Activated CD4-positive, alpha-beta T cell treated with anti-CD3 and anti-CD28 coated beads, Interleukin-2, amount 50 U/mL, for 48 hours (primary cell): ENCODE measurements at places on chromosomes 1 and 21.
A peak's percentile ranks its signal among the peaks of the same experiment; 100 is the strongest.

DNA sequence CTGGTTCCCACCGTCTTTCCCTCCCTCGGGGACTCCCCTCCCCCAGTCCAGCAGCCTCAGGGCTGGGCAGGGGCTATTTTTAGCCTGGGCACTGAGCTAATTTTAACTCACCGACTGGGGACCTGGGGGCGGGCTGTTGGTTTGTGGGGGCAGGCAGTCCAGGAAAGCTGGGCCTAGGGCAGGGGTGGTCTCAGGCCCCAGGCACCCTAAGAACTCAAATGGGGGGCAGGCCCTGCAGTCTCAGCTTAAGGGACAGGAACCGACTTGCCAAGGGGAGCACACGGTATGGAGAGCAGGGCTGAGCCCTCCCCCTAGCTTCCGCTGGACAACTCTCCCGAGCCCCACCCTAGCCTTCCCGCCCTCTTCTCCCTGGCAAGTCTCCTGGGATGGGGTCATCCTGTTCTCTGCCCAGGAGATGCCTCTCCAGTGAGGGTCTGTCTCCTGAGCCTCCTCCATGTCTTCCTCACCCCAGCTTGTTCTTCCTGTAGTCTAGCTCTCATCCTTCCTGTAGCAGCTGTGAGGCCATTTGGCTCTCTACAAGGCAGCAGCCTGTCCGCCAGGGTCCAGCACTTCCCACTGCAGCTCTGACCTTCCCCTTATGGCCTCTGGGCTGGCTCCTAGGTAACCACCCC, 10.1 kb downstream of the MEF2D start:
- no peak for DNase-seq

GRCh38 chr21:38659936-38660332, 145.8 kb upstream of the ETS2 start:
- DNase-seq: no peak

- no peak for DNase-seq
Observed at GRCh38 chr1:21941370-21941769, 4.3 kb upstream of the HSPG2 start.

GRCh38 chr1:220318673-220319072, 46.4 kb upstream of the RAB3GAP2 start:
- no peak for DNase-seq

DNA sequence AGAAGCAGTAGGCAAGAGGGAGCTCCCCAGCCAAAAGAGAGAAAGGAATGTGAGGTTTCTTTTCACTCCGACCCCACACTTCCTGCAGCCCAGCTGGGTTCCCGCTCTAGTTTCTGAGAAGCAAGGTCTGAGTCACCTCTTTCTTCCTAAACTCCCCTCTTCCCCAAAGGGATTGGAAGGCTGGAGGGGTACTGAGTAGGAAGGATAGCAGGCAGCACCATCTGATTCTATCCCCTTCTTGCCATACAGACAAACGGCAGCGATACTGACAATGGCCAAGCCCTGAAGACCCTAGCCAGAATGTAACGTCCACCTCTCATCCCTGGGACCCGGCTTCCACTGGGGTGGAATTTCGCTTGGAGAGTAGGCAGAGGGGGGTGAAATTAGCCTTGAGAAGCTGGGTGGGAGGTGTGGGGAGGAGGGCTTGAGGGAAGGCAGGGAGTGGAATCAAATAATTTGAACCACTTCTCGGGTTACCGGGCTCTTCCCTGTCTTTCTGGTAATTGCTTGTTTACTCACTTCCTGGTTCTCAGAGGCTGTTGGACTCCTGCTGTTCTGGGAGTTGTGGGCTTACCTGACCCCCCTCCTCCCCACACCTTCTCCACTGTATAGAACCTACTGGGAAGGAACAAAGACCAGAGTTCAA, 13.2 kb downstream of the IER5 start:
- no peak for DNase-seq

DNA sequence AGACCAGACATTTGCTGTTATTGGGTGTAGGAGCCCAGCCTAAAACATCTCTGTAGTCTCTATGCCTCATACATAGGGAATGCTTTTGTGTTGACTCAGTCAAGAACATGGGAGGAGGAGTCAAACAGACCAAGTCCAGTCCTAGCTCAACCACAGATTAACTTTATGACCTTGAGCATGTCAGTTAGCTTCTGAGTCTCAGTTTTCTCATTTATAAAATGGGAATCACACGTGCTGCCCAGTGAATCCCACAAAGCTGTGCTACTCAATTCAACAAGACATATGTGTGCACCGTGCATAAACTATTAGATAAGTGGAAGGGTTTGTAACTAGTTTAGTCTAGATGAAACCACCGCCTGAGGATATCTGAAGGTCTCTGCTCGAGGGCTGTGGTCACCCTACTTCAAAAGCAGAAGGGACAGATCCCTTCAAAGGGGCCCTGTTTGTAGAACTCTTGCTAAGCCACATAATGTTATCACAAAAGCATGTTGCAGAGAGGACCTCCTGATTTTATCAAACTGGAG, 109.5 kb upstream of the NFIA start:
- no peak for DNase-seq

DNA sequence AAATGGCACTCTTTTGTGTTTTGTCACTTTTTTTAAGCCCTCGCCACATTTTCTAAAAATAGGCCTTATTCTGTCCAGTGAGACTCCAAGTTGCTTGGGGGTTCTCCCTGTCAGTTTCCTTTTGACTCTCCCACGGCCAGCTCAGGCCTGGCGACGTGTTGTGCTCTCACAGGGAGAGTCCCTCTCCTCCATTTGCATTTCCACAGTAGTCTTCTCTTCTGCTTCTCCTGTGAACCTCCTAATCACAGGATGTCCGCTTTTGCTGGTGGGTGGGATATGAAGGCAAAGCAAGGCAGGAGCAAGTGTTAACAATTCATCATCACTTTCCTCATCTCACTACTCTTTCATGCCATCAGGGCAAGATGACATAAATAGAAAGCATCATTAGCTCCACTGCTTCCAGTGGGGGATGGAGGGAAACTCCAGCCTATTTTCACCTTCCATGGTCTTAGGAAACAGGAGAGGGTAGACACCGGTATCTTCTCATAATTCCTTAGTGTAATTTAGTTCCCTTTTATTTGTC, 99.8 kb downstream of the INTS7 start:
- peak; percentile 75 for DNase-seq

DNA sequence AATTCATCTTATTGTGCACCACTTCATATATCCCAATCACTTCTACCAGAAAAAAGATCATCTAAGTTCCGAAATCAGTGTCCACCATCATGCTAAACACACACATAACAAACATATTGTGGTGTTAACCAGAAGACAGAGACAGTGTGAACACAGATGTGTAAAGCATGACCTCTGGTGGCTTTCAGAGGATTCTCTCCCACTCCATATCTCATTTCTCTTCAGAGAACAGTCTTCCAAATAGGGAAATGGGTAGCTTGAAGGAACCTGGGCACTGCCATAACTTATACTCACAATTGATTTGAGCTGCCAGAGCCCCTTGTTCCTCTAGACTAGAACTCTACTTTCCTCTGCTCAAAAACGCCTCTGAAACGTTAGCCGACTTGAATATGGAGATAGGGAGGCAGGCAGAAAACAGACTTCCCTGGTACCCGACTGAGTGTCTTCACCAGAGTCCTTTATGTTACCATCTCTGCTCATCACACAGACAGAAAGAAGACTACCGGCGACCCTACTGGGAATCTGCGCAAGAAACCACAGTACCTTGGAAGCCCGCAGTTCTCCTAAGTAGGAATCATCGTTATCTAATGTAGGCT, 1.8 kb upstream of the ELAPOR1 start:
- DNase-seq: no peak

GRCh38 chr1:238073991-238074390, 183.3 kb upstream of the ZP4 start:
- DNase-seq: no peak

GRCh38 chr1:220966041-220966440, 86.8 kb downstream of the HLX start:
- no peak for DNase-seq

- no peak for DNase-seq
Observed at GRCh38 chr1:109781806-109782205, 18.1 kb upstream of the EPS8L3 start.

DNA sequence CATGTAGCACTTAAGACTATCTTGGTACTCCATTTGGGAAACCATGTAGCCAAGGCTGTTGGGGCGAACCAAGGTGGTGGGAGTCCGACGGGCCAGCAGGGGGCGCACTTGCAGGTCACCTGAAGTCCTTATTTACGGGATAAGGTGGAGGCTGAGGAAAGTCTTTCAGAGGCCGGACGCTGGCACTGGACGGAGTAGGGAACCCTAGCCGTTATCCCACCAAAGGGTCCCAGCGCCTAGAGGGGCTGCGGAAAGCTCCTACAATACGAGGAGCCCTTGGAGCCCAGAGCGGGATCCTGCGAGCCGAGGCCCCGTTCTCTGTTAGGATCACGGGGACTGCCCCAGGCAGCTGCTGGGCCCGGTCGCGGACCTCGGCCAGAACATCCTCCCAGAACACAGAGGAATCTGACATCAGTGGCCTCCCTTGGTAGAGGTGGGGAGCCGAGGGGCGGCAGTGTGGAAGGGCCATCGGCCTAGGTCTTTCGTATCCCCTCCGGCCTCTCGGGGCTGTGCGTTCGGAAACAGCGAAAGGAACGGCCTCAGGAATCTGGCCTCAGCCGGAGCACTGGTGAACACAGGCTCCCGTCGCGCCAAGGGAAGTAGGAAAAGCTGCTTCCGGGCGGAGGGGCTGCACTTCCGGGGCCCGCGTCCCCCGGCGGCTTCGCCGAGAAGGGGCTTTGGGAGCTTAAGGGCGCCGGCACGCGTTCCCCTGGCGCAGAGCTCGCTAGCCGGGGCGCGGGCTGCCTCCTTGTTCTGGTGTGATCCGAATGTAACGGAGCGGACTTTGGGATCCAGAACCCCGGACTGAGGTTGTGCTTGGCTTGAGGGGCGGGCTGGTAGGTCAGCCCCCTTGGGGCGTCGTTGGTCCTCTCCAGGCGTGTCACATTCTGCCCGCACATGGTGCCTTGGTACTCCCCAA, 29.9 kb upstream of the RPTN start:
- peak; percentile 86 for DNase-seq

- no peak for DNase-seq
Observed at GRCh38 chr1:230867101-230867902, 1.0 kb downstream of the C1orf198 start.

DNA sequence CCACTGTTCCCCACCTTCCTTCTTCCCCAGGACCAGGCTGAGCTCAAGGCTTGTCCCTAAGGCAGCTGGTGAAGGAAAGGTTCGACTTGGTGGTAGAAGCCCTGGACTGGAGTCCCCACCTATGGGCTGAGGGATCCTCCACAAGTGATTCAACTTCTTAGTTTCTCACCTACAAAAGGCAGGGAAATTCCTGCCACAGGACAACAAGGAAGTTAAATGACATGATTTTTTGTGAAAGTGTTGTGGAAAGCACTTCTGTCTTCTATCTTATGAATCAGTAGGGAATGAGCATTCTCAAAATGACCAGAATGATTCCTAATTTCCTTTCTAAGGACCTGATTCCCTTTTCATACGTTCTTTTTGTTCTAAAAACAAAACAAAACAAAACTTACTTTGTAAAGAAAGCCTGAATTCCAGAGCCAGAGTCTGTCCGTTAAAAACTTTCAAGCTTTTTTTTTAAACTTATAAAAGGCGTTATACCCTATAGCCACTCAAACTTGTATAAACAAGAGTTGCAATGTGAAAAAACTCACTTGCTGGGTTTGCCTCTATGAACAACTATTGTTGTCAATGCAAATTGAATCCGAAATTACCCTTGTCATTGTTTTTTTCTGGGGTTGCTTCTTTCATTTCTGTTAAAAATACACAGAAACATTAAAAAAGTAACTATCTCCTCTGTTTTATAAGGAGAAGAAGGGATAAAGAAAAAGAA, 12.2 kb downstream of the KCNJ15 start:
- no peak for DNase-seq

GRCh38 chr1:3453891-3454810, at the start of gene ARHGEF16:
Gene ARHGEF16, plus strand, starts transcription at chr1:3454665. Its CDS starts 8,420 bp downstream, at chr1:3463085.
- DNase-seq: peak; percentile 19

DNA sequence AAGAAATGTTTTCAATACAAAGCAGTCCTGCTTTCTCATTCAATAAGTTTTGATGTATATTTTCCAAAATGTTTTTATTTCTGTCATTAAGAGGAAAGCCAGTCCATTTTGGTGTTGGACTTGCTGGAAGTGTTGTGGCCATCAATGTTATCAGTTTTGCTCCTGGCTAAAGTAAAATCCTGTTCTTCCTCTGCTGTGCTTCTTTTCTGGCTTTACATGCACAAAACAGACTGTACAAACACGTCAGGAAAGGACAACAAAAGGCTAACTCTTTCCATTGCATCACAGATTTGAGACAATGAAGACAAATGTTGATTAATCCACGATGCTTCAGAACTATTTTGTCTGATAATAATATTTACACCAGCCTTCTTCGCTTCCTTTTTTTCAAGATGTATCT, 735.4 kb downstream of the LTN1 start:
- DNase-seq: no peak

- peak; percentile 84 for DNase-seq
Observed at GRCh38 chr21:34807881-34808568, 139.2 kb downstream of the CLIC6 start.

- DNase-seq: no peak
Observed at GRCh38 chr1:203669739-203670138, 43.1 kb downstream of the ATP2B4 start.

DNA sequence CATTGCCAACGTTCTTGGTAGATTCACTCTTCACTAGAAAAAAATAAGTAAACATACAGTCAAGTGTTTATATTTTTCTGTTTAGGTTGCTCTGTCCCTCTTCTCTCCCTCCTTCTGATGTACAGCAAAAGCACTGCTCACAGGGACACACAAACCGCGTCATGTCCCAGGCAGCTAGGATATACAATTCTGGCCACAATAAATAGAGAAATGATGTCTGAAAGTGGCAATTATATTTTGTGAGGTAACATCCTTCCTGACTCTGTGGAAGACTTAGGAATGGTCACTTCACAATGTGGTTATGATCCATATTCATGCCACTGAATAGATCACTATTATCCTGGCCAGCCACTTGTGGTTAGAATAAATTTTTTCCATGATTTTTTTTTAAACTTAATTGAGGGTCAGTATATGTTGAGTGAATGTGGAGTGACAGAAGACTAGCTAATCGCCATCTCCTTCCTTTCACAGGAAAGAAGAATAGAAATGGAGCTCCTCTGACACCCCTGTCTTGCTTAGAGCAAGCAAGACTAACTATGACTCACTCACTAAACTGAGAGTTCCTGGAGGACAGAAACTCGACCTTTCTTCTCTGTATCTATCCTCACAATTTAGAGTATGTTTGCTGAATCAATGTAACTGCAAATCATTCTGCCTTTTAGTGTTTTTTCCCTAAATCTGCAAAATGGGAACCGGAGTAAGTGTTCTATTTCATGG, 54.0 kb downstream of the ZNHIT6 start:
- no peak for DNase-seq
